NCI-H1436 (cell line): ENCODE measurements at places on chromosomes 16 and 17.

- no peak for DNase-seq
Observed at GRCh38 chr17:13601776-13602551, at the start of gene HS3ST3A1. HS3ST3A1 (minus strand) TSS chr17:13601929; CDS start chr17:13601129, 800 bp downstream.

- no peak for DNase-seq
Observed at GRCh38 chr17:82957961-82958561, 118.2 kb upstream of the ZNF750 start.

- DNase-seq: no peak
Observed at GRCh38 chr16:85860413-85861094, 38.4 kb upstream of the IRF8 start.

DNA sequence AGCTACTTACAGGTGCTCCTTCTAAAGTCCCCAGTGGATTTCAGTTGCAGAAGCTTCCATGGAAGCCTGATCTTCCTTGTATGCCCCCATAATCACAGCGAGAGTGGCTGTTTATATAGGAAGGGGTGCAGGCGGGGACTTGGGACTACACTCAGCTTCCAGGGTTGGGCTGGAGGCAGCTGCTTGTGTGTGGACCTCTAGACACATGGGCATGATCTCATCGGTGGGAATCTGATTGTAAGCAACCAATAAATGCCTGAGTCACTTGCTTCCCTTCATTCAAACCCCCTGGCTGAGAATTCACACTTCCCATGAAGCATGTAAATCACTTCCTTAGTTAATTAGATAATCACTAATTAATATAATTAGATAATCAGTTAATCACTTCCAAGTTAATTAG is 1.0 kb upstream of the KRT20 start:
- no peak for DNase-seq

- no peak for DNase-seq
Observed at GRCh38 chr16:48158296-48158695, 2.5 kb upstream of the ABCC12 start.

DNA sequence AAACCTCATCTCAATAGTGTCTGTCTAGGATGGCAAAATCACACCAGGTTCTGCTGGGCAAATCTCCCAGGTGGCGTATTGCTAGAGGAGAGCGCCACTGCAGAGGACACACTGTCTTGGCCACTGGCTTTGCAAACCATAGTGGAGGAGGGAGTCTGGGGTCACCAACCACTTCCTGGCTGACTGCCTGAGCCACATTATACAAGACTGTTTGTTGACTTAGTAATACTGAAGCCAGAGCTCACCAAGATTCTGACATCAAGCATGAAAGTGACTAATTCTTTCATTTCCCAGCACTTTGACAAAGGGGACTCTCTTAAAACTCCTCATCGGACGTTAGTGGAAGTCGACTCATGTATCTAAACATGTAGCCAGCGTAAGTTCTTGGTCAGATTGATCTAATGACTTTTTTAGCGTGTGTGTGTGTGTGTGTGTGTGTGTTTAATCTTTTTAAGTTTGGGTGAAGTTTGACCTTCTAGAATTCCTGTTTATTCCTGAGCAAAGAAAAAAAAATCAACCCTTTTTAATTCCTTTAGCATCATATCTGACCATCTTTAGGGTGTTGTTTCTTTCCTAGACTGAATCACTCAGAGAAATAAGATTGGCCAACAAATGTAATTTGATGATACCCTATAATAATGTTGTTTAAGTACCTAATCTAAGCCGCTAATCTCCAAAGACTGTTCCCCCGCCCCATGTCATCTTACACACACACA is 13.7 kb downstream of the PITPNC1 start:
- DNase-seq: no peak

GRCh38 chr17:68600067-68600930 is 868 bp downstream of the FAM20A start:
- DNase-seq: peak; percentile 9

DNA sequence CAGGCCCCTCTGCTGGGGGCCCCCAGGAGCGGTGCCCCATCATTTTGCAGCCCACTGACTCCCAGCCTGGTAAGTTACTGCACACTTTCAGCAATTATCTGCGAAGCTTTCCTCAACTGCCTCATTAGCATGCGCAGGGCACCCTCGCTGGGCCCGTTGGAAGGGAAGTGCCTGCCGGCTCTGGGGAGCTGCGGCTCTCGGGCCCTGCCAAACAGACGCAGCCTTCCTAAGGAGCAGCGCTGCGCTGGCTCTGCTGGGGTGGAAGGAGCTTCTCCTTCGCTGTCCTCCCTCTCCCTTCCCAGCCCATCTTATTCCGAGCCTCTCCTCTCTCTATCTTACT is 71.0 kb downstream of the RBBP6 start:
- peak; percentile 4 for DNase-seq

DNA sequence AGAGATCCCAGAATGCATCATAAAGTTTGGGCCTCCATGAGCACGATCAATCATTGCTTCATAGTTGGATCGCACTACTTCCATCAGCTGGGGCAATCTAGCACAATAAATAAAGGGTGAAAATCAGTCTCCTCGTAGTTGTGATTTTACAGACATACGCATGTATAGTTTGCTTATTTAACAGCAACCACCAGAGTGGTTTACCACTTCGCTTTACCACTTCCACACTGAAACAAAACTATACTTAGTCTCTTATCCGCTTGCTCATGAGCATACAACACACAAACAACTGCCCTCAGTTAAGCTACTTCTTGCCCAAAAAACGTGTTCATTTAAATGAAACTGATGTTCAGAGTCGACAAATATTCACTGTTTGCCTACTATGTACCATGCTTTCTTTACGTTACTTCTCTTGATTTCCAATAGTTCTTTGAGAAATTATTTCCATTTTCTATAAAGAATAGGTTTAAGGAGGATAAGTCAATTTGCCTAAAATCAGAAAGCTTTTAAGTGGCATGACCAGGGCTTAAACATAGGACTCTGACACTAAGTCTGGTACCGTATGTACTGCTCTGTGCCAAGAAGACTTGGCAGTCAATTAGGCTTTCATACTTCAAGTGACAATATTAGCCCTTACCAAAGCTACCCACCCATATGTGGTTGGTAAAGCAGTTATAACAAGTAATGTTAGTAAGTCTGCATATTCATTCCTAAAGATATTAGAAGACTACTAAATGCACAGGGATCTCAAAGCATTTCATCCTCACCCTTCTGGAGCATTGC is 22.0 kb downstream of the SETD6 start:
- no peak for DNase-seq

DNA sequence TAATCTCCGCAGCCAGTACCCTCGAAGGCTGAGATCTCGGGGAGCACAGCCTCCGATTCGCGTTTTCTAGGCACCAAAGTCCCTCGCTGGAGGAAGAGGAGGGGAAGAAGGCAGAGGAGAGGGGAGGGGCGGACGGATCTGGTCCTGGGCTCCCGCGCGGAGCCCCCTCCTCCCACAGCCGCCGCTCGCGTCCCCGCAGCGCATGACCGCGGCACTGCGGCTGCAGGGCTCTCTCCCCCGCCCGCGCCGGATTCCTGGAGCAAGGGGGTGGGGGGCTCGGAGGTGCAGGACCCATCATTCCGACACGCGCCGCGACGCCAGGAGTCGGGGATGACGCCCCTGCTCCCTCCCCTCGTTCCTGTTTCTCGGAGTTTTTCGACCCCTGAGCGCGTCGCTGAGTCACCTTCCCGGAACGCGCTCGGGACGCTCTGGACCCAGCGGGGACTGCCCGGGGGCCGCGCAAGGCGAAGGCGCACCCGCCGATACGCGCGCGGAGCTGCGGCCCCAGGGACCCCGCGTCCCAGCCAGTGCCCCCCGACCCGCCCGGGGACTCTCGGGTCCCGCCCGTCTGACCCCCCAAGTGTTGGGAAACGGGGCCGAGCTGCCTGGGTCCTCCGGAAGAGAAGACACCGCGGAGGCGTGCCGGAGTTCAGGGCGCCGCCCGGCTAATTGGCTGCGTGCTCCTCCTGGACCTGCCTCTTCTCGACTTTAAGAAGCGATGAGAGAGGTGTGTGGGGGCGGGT is 1.4 kb upstream of the SPHK1 start:
- no peak for DNase-seq

GRCh38 chr16:67149276-67150046 is 1.3 kb downstream of the B3GNT9 start:
- no peak for DNase-seq
